CD4-positive, alpha-beta T cell treated with Interleukin-6 at 100 ng/mL for 8 hours (primary cell): ENCODE measurements at places on chromosomes 5 and 9.

DNA sequence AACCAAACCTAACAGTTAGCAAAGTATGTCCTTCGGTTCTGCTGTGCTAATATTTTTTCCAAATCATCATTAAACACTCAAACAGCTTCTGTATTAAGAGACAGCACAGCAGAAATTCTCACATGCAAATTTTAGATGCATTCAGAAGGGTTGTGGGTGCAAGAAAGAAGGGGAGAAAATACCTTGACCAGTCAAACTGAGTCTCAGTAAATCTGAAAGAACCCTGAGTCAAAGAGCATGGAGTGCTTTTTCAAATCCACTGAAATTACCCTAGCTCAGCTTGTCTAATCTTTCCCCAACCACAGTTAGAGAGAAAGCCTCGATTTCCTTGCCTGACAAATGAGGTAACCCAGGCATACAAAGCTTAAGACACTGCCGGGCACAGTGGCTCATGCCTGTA, 55.1 kb downstream of the RETREG1 start:
- DNase-seq: no peak

DNA sequence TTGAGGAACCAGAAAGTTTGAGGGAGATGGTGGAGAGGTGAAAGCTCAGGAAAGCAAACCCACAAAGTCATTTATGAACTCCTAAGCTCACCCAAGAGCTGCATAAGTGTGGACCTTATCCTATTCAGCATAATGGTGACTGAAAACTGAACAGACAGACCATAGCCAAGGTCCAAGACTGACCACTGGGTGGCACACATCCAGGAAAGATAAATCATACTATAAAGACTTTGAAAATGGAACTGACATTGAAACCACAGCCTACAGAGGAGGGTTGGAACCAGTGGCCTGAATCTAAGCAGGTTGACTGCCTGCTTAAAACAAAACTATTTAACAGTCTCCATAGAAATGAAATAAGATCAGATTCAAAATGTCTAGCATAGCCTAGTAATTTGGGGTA, 121.0 kb upstream of the RGS7BP start:
- DNase-seq: no peak

DNA sequence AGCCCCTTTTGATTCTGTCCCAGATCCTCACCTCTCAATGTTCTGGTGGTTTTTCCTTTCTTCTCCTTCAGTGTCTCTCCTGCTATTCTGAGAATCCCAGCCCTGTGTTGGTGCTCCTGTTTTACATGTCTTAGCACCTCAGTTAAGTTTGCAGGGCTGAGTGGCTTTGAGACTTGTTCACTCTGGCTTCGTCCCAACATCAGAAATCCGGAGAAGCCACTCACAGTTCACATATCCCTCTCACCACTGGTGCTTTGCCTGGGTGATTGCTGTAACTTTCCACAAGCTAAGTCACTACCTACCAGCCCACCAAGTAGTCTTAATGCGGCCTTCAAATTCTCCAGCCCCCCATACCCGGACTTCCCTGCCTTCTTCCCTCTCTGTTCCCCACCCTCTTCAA, 40.2 kb downstream of the CYFIP2 start:
- no peak for DNase-seq

- DNase-seq: no peak
Observed at GRCh38 chr9:21764846-21765245, 37.6 kb upstream of the MTAP start.

DNA sequence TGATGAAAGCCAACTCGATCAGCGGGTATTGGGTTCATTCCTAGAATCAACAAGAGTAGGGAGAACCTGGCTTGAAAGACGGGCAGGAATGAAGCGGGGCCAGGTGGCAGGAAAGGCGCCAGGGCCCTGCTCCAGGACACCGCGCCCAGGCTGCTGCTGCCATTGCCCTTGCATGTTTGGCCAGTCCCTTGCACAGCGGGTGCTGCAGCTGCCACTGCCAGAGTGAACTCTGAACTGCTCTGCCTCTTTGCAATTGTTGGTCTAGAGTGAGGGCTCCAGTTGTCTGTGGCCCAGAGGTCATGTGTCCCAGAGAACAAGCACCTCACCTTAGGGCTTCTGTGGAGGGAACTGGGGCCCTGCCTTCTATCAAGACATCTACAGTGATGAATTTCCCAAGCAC, 24.0 kb upstream of the CARTPT start:
- DNase-seq: no peak

GRCh38 chr5:35129921-35130485, 82.3 kb upstream of the AGXT2 start:
- DNase-seq: peak; percentile 28

- peak; percentile 53 for DNase-seq
Observed at GRCh38 chr5:142748568-142749249, 21.5 kb upstream of the ARHGAP26 start.

DNA sequence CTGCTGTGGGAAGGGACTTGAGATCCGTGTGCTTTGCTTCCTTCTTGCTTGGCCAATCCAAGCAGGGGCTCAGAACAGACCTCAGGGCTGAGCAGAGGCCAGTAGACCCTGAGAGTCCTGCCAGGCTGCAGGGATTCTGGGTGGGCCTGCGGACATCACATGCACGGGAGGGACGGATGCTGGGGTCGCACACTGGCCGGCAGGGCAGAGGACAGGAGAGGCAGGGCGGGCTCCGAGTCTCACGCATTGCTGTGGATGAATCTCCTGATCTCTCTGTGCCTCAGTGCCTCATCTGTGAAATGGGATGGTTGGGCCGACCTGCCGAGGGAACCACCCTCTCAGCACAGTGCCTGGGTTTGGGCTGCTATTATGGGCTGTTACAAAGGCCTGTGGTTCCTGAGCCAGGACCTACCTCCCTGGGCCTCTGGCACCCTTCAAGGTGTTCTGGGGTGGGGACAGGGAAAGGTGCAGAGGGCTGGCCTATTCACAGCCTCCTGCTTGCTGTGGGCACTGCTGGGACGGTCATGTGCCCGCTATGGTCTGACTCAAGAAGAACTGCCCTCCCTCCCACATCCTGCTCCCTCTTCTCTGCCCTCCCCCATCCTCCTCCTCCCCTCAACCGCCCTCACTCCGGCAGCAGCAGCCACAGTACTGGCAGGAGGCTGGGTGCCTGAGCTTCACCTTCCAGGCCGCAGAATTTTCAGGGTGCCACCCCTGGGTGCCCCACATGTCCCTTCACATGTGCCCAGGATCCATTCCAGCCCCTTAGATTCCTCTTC, 43.3 kb downstream of the NCS1 start:
- no peak for DNase-seq

DNA sequence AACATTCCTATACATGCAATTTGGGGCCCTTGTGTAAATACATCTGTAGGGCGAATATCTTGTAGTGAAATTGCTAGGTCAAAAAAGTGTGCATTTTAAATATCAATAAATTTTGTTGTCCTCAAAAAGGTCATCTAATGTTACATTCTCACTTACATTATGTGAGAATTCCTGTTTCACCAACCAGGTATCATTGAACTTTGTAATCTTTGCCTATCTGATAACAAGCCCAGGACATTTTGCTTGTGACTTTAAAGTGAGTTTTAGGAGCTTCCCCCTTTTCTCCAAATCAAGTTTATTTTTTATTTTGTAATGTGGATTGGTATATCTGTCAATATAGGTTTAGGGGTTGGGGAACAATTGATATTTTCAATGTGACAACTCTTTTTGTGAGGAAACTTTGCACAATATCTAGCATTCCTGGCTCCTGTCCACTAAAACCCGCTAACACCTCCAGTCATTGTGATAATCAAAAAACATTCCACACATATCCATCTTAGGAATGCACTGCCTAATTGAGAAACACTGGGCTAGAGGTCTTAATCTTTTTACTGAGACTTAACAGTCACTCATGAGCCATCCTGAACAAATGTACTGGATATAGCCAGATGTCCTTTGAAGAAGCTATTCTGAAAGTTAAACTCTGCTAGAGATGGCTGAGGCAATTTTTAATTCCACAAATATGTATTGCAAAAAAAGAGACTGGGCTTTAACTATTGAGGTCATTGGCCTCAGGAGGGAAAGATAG, 72.5 kb upstream of the SLC1A1 start:
- no peak for DNase-seq

DNA sequence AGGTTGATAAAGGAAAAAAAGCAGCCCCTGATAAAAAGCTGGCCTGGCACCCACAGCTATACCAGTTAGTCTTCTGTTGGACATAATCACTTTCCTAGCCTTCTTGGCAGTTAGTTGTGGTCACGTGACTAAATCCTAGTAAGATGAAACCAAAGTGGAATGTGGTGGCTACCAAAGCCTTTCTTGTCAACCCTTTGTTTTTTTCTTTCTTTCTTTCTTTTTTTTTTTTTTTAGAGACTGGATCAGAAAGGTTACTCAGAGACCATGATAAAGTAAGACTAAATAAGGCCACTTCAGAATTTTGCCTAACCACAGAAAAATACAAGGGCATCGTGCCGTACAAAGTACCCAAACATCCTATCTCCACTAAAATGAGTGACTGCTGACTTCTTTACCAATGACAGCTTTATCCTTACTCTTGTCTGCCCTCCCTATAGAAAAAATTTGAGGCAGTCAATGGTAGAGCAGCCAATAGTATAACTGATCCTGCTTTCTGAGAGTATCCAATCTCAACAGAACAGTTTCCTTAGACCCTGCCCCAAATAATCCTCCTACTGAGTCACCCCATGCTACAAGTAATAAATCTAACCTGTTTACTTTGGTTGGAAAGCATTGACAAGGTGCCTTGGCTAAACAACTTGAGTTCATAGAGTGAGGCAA, 14.2 kb upstream of the KIF27 start:
- no peak for DNase-seq

DNA sequence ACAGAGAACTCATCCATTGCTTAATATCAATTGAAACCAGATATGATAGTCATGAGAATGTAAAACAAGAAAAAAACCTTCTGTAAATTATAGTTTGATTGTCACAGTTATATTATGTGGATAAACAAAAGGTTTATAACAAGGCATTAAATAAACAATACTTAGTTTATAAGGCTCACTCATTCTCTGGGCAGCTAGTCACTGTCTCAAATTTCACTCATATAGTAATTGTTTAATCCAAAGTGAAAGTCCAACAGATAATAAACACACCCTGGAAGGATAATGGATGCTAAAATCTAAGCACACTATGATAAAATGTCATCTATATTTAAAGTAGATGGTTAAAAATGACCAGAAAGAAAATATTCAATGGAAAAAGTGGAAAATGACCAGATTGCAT, 30.8 kb upstream of the SLC12A2 start:
- DNase-seq: no peak

DNA sequence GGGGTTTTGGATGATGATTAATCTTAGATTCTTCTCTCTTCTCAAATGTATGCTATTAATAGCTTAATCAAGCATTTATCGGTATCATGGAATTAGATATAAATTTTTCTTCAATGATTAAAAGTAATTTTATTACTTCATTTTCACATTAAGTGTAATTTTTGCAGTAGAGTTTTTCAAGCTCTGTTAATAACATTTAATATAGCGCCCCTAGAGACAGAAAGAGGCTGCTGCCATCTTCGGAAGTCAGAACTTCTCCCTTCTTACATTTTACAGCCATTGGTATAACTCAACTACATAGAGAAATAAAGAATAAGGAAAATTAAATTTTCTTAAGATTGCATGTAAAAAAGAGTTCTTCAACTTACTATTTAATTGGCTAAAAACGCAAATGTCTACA, 540.3 kb downstream of the GABRG2 start:
- DNase-seq: no peak

DNA sequence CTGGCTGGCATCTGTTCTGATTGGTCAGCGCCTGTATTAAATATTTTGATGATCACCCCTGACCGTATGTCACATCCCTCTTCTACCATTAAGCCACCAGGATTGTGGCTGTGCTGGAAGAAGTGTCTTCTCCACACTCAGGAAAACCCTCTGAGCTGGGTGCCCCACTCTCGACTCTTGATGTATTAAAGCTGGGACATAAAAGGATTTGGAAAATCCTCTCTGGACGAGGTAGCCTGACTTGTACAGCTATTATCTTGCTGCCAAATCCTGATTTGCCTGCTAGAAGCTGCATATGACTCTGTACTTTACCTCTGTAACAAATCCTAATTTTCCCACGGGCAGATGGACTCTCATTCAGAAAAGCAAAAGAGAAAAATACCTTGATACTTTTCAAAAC, 161.0 kb downstream of the SLC28A3 start:
- DNase-seq: no peak

DNA sequence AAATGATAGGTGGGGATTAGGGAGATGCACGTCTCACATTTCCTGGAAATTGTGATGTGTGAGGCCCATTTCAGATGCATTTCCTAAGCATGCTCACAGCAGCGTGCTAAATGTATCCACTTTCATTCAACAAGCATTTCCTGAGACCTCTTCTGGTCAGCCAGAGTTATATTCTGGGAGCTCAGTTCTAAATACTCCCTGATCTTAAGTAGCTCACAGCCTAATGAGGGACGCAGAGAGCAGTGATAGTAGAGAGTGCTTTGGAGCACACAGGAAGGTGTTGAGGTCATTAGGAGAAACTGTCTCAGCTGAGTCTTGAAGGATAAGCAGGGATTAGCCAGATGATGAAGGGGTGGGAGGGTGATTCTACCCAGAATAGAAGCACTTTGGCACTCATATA, 46.2 kb upstream of the FSD1L start:
- DNase-seq: no peak

DNA sequence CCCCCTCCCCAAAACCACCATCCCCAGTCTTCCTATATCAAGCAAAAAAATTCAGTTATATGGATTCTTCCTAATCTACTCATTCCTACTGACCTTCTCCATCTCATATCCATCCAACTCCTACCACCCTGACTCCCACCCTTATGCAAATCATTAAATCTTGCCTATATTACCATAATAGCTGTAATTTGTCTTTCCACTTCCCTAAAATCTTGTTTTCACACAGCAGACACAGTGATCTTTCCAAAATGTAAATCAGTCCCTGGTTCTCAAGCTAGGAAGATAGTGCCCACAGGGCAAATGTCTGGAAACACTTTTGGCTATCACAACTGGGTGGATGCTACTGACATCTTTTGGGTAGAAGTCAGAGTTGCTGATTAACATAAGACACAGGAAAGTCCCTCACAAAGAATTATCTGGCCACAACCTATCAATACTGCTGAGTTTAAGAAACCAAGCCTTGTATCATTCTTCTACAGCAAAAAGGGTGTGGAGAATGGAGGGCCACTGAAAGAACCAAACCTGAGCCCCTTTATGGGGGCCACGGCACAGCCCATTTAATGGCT, 1.4 kb downstream of the SRA1 start:
- no peak for DNase-seq

DNA sequence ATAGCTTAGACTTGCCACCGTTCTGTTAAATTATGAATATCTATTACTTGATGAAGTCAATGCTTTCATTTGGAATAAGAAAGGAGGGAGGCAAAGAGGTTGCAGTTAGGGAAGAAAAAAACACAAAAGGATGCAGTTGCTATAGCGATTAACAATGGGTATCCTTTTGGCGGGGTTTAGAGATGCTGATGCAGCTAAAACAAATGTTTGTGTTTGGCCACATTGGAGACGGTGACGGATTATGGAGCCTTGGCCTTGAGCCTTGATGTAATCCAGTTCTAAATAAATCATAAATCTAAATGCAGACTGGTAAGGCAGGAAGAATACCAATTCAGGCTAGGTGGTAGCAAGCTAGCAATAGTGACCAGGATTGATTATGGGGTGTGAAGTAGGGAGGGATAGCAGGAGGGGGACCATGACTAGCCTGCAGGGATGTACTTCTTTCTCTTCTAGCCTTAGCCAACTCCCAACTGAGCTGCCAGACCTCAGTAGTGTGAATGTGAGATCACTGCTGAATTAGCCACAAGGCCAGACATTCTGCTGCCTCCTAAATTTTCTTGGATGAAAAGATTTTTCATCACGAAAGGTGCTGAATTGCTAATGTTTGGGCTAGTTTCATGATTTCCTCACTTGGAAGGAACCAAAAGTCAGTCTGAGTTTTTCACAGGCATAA, 160.3 kb downstream of the TLR4 start:
- DNase-seq: no peak
